ENCODE measurements at places on chromosomes 12 and 14.

- DNase-seq = no peak
Measured at GRCh38 chr12:14691560-14691959, 4.8 kb downstream of the GUCY2C start.

DNA sequence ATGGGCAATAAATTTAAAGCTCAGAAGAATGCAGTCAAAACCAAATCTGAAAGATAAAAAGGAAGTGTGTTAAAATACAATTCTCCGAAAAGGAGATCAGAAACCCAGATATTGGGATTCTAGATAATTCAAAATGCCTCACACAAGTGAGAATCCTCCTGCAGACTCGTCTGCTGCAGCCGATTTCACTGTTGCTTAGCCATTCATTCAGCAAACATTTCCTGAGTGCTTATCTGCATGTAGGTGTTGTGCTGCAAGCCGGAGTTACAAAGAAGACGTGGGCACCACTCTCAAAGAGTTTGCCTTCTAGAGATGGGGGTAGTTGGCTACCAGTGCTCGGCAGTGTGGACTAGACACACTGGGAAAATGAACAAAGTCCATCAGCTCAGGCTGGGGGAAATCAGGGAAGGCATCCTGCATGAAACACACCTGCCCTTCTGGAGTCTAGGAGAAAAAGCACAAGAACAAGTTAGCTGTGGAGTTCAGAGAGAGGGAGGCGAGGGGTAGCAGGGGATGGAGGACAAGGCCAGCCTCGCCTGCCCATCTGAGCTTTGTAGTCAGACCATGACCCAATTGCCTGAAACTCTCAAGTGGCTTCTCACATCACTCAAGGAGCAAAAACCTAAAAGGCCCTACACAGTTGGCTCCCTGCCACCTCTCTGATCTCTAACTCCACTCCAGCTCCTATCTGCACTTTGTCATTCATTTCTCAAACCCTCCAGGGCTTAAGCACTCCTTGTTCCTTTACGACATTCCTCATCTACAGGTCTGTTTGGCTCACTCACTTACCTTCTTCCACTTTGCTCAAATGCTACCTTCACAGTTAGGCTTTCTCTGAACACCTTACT, 310.0 kb upstream of the DDHD1 start:
- peak; percentile 98 for DNase-seq

DNA sequence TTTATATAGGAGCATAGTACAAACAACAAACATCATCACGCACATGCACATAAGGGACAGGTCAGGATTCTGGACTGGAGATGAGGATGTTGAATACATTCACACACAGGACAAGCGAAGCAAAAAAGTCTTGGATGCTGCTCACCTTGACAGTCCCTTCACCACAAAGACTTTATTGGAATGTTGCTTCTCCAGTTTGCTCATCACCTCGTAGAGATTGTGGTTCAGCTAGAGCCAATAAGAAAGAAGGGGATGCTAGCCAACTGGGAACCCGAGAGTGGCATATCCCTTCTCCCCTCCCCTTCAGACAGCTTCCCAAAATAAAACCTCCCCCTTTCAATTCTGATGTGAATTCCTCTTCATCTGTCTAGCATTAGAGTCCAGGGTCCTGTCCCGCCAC, 25.4 kb upstream of the SMAGP start:
- no peak for DNase-seq

DNA sequence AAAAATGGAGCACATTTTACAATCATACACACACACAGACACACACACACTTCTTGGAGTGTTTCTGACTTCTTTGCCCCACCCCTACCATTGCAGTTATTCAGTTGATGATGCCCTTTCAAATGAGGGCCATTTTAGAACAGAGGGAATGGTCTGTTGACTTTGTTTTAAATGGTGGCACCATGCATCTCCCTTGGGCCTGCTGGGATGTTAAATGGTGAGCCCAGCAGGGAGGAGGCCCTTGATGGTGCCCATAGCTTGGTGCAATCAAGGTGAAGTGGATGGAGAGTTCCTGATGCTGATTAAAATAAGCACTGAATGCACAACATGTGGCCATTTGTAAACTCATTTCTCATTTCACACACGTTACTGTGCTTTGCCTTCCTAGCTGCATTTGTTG, 13.3 kb downstream of the C12orf75 start:
- DNase-seq = no peak

- DNase-seq = no peak
Measured at GRCh38 chr12:68608191-68608590, 2.5 kb upstream of the RAP1B start.

- no peak for DNase-seq
Measured at GRCh38 chr14:58898655-58899316, 261.0 kb downstream of the DACT1 start.

DNA sequence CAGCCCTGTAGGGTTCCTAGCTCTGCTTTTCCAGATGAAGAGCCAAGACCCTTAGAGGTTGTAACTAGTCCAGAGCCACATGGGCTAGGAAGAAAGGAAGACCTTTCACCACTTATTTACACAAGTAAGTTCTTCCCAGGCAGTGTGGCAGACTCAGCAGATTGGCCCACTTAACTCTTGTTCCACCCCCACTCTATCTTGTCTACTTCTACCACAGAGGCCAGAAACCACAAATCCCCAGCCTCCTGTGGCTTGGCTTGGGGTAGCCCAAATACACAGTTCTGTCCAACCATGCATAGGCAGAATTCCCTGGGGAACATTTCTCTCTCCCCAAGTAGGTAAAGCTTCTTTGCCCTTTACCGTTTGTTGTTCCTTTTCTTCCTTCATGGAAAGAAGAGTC, 383.5 kb downstream of the RGS6 start:
- no peak for DNase-seq

- DNase-seq = no peak
Measured at GRCh38 chr12:80504389-80505163, 60.5 kb downstream of the PTPRQ start.

GRCh38 chr14:64937821-64938193, 4.7 kb downstream of the GPX2 start:
- DNase-seq = no peak

DNA sequence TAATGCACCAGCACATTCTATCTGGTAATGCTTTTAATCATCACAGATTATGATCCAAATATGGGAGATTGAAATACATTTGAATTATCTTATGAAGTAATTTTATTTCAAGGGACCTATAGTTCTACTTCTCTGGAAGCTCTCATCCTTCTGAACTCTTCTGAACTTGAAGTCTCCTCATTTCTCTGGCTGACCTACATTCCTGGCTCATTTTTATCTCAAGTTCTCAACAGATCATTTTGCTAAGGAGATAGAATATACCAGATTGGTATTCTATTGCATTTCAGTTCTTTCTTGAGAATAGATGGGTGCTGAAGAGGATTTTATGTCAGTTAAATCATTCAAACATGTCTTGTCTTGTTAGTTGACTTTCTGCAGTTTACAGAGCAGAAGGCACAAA, 7.9 kb downstream of the HMGA2 start:
- no peak for DNase-seq

DNA sequence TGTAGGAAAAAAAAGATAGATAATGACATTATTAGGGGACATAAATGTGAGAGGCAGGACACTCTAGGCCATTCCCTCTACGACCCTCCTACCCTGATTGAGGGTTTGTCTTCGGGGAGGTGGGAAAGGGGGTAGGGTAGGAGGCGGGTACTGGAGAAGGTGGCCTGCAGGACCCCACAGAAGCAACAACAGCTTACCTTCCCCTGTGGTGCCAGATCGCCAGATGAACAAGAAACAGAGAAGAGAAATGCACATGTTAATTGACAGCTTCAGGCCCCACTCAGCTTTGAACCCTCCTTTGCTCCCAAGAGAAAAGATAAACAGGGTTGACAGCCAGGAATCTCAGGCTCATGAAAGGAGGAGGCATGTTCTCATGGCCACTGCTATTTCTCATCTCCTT, 4.8 kb downstream of the PHB2 start:
- no peak for DNase-seq

- DNase-seq = no peak
Measured at GRCh38 chr14:23078692-23079116, 16.2 kb downstream of the ACIN1 start.

GRCh38 chr12:24414480-24414879, 465.0 kb upstream of the SOX5 start:
- DNase-seq = no peak

DNA sequence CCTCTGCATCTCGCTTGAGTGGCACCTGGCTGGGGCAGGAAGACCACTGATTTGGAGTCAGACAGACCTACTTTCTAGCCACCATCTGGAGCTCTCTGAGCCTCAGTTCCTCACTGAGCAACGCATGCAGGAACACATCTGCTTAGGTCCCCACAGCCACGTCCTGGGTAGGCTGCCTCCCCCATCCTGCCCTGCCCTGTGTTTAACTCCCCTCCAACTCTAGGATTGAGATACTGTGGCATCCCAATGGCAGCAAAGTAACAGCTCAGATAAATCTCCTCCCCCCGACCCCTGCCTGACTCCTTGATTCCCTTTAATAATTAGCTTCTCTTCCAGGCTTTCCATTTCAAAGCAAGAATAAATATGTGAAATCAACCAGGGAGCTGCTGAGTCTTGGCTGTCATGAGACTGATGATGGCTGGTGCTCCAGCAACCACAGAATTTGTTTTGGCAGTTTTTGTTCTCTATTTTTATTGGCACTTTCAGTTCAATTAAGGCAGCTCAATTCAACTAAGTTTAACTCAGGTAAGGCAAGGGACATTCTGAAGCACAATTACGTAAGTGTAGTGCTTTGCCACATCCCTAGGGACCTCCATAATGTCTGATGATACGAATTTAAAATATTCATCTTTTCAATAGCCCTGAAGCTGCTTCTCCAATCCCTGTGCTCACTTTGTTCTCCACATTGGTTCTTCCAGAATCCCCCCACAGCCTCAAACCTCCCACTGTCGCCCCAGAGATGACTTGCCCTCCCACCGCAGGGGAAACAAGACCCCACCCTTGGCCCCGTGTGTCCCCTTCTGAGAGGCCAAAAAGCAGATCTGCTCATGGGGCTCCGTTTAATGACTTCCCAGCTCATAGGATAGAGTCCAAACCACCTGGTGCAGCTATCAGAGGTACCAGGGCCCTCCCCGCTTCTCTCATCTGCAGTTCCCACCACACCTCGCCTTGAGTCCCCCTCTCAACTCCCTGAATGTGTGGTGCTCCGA, 58.2 kb downstream of the ESR2 start:
- no peak for DNase-seq

DNA sequence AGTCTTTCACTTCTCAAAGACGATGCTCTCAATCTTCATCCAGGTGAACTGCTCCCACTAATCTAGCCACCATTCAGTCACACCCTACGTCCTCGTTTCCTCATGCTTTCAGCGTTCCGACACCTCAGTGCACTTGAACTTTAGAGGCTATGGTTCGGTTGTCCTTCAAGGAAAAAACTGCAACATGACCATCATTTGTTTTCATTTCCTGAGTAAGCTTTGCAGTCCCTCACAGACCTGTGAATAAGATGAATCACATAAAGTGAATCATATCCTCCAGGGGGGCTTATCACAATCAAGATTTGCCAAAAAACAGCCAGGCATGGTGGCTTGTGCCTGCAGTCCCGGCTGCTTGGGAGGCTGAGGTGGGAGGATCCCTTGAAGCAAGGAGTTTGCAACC, 80.2 kb downstream of the TMCC3 start:
- no peak for DNase-seq

- DNase-seq = no peak
Measured at GRCh38 chr14:28773861-28774691, 7.5 kb downstream of the FOXG1 start.

GRCh38 chr12:129064209-129064855, 211.1 kb downstream of the GLT1D1 start:
- no peak for DNase-seq

DNA sequence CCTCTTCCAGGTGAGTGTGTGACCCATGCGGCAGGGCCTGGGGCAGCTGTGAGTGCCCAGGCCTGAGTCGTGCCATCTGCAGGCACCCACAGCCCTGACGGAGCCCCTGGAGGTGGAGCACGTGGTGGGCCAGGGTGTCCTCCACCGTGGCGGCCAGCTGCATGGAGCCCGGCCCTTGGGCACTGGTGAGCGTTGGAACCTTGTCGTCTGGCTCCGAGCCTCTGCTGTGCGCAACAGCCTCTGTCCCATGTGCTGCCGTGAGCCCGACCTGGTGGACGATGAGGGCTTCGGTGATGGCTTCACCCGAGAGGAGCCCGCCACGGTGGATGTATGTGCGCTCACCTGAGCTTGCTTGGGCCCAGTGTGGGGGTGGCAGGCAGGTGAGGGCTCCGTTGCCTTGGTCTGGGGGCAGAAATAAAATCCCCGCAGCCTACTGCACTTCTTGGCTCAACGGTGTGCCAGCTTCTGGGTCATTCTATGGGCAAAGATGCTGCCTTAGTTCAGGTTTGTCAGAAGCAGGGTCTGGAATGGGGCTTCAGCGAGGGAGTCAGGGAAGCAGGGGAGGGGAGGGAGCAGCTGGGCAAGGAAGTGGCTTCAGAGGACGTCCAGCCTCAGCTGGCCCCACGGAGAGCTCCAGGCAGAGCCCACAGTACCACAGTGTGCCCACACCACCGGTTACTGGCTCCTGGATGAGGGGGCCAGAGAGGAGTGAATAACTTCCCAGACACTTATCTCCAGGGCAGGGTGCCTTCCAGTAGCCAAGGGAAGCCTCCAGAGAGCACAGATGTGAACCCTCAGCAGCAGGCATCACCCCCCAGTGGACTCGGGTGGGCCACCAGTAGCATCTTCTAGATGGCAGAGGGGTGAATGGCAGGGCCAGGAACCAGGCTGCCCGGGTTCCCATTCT, 1.2 kb upstream of the ARL6IP4 start:
- no peak for DNase-seq

- DNase-seq = no peak
Measured at GRCh38 chr12:78232756-78233155, 402.1 kb downstream of the NAV3 start.

DNA sequence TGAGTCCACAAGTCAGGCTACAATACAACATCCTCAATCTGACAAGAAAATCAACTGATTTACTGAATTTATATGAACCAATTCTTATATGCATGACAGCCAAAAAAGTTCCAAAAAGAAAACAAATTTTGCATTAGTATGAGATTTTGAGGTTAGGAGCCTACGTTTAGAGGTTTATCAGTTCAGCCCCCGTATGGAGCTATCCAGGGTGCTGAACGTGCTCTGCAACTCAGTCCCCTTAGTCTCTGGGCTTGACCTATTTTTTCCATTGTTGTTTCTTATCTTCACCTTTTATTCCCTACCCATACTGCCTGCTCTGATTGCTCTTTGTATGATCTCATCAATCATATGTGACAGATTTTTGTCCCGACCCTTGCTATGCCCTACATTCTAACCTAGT, 693.0 kb downstream of the NRXN3 start:
- no peak for DNase-seq
